Mucosa of descending colon (tissue), 3 donors: ENCODE measurements at places on chromosomes 5 and 9. TPM values are rescaled to one million over a fixed set of nuclear protein-coding genes. Genes with fewer than 3 reads are reported as not detected.
A peak's percentile ranks its signal among the peaks of the same experiment; 100 is the strongest.

DNA sequence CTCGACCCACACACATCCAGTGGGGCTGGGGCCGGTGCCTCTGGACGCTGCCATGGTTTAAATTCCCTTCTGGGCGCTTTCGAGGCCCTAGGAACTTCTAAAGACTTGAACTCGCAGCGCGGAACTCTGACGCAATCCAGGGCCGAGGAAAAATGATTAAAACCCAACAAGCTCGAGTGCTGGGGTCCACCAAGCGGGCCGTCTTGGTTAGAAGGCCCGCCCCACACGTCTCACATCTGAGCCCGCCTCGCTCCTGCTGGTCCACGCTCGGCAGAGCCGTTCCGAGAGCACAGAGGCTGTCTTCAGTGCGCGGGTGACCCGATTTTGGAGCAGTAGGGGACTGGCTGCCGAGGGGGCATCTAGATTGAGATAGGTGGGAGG lies 1.5 kb downstream of the CRHBP start:
- DNase-seq, result no peak

GRCh38 chr5:122751293-122751782 lies 23.5 kb upstream of the SNX2 start:
- DNase-seq, result no peak

GRCh38 chr5:89097103-89097502 lies 214.1 kb upstream of the MEF2C start:
- DNase-seq, result no peak

- no peak for DNase-seq
Observed at GRCh38 chr5:133371371-133372155, 240.8 kb downstream of the FSTL4 start.

OBP2B gene
- total RNA-seq, result not detected

LECT2 gene
- total RNA-seq, result not detected

ECSCR gene
- total RNA-seq, result 7.9 TPM

CCL28 gene
- 108 TPM for total RNA-seq

DNA sequence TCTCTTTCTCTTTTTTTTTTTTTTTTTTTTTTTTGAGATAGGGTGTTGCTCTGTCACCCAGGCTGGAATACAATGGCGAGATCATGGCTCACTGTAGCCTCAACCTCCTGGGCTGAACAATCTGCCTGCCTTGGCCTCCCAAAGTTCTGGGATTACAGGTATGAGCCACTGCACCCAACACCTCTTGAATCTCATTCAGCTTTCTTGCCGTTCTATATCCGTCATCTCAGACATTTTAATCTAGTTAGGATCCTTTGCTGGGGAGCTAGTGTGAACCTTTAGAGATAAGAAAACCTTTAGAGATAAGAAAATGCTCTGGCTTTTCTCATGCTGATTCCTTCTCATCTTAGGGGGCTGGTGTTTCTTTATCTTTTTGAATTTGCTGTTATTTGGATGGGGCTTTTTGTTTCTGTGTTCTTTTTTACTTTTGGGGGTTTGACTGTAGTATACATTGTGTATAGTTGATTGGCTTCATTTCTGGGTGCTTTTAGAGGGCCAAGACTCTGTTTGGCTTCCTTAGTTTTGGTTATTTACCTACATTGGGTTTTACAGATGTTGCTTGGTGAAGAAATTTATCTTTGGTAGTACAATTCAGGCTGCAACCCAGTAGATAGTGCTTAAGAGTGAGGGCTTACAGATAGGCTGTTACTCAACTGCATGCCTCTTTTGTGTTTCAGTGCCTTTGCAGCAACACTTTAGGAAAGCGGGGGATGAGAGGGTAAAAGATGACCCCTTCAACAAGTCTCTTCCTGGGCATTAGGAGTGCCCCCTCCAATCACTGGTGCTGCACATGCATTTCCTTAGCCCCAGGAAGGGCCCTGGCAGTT lies 41.9 kb upstream of the SLC36A1 start:
- DNase-seq, result no peak

CARTPT gene
- total RNA-seq, result not detected

DNA sequence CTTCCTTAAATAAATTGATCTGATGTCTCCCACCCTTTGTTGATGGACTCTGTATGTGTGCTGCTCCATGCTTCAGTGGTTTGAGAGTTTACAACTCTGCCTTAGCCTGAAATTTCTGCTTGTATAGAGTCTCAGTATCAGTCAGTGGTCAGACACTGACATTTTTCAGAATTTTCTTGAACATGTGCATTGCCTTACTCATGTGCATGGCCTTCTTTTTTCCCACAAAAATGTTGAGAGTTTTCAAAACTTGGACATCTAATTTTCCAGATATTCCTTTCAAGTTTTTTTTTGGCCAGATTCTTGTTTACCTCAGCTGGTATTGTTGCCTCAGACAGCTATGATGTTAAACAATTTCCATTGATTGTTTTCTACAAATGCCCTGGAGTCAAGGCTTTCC lies 427.1 kb upstream of the CHD1 start:
- DNase-seq, result no peak

GRCh38 chr9:37432020-37432419 lies 9.5 kb downstream of the GRHPR start:
- no peak for DNase-seq

GRCh38 chr9:224026-224425 lies 9.4 kb downstream of the DOCK8 start:
- DNase-seq, result no peak

DNA sequence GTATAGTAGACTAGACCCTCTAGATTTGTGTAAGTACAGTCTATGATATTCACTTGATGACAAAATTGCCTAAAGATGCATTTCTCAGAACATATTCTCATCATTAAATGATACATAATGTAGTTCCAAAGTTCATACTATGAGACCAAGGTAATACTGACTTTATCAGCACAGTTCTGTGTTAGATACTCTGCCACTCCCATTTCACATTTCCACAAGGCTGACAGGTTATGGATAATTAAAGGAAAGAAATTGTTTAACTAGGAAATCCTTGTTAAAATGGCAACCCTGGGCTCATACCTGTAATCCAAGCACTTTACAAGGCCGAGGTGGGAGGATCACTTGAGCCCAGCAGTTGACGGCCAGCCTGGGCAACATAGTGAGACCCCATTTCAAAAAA lies 33.6 kb downstream of the TYRP1 start:
- DNase-seq, result no peak

GRCh38 chr9:69173891-69174615 lies at the start of gene TJP2:
TSS of gene TJP2 (plus strand) at chr9:69174277. CDS start at chr9:69174373, 96 bp downstream.
- peak; percentile 69 for DNase-seq

INSL6 gene
- not detected for total RNA-seq

SLC36A3 gene
- total RNA-seq, result not detected

DNA sequence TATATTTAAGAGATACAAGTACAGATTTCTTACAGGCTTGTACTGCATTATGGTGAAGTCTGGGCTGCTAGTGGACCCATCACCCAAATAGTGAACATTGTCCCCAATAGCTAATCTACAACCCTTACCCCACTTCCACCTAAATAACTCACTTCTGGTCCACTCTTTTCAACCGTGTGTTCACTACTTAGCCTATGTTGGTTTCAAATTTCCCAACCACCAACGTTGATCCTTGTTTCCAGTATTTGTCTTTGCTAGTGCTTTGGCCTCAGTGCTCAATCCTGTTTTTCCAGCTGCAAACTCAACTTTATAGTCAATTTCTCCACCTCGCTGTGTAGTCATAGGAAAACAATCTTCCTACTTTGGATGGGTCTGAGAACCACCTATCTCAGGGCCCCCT lies 45.3 kb upstream of the TTC39B start:
- no peak for DNase-seq

- no peak for DNase-seq
Observed at GRCh38 chr9:4923580-4924544, 61.2 kb upstream of the JAK2 start.
